ENCODE measurements at places on chromosomes 7 and 10.

GRCh38 chr10:5945561-5946418 lies 31.6 kb downstream of the IL15RA start:
- no peak for DNase-seq

GRCh38 chr7:129118182-129118581 lies 26.3 kb upstream of the TSPAN33 start:
- no peak for DNase-seq

DNA sequence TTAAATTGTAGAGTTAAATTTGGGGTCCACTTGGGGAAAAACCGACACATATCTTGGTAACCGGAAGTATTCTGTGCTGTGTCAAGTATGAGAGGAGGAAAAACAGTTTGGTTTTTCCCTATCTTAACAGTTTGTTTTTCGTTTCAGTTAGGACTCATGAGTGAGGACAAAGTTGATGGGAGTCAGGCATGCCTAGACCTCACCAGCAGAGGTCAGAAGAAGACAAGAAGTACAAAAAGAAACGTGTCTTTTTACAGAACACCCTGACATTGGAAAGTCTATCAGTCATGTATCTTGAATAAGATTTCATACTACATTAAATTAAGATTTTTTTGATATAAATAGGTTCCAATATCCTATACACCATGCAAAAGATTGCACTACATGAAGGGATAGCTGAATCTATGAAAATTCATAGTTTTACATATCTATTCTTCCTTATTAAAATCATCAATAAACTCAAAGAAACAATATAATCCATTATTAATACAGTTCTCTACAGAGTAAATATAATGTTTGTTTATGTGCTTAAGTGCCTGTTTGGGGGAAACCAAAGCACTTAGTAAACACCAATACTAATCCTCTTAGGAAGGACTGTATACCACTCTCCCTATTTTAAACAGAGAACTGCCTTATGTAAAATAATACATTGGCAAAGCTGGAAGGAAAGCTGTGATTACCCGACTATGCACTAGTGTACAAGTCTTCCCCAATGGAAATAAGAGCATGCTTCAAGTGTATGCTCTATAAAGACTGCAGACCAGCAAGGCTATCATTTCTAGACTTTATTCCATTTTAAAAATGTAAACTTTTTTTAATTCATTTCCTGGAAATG lies 95.6 kb downstream of the USP6NL start:
- peak; percentile 34 for DNase-seq

- DNase-seq = no peak
These were observed 44.5 kb downstream of the KCNMA1 start for GRCh38 chr10:77592946-77593636.

GRCh38 chr10:99579971-99580370 lies 40.3 kb downstream of the SLC25A28 start:
- no peak for DNase-seq

DNA sequence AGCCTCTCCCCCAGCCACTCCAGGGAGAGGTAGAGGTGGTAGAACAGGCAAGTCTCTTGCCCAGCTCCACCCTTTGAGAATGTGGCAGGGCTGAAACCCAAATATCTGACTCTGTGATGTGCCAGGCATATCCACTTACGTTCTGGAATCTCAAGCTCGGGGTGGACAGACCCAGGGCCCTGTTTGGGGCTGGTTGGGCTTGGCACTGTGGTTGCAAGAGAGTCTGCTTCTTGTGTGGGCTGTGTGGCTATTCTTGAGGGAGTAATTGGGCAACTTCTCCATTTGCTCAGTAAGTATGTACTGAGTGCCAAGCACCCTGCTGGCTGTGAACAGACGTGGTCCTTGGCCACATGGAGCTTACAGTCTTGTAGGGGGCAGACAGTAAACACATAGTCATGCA lies 4.7 kb downstream of the UBTD1 start:
- DNase-seq = no peak
